ENCODE measurements at places on chromosomes 11 and 22.

DNA sequence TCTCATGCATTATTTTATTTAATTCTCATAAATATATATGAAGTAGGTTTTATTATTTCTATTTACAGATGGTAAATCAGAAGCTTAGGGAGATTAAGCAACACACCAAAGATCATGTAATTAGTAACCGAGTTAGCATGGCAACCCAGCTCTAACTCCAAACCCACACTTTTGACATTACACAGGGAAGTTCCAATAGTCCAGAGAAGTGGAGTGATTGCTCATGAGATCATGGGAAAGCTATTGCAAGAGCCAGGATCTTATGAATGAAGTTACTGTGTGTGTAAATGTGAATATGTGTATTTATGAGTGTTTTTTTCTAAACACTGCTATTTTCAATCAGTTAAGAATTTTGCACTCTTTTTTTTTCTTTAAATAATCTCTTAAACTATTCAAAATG is 225.8 kb upstream of the KIRREL3 start:
- DNase-seq: no peak

GRCh38 chr22:32830473-32830872 is 29.0 kb downstream of the TIMP3 start:
- DNase-seq: no peak

DNA sequence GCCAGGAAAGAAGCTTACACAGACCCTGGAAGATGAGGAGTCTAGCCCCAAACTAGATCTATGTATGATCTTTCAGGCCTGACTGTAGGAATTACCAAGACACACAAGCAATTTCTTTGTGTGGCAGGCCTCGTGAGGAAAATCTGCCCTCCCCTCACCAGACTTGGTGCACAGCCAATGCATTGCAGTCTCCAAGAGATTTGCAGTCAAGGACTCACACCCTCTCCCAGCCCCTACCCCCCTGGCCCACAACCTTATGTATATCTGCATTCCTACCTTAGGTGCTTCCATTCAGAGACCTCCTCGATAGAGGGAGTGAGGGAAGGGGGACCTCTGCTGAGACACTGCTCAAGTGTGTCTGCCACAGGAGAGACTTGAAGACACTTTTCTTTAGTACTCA is 9.8 kb downstream of the OR8B12 start:
- DNase-seq: no peak

- no peak for DNase-seq
Measured at GRCh38 chr11:130295657-130296056, 19.1 kb downstream of the ZBTB44 start.

DNA sequence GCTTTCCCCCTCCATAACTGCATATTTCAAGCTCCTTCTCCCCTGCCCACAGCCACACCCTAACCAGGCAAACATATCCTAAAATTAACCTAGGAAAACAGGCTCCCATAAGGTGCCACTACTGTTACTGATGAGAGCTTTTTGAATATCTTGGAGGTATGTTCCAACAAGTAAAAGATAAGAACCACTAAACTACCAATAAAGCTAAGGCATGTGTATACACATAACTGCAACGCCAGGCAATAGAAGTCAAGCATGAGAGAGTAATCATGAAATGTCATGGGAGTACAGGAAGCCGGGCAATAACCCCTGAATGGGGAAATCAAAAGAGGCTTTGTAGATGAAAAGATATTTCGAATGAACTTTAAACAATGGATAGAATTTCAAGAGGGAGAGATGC is 9.3 kb downstream of the MMP13 start:
- DNase-seq: no peak

- no peak for DNase-seq
Measured at GRCh38 chr22:31119026-31119717, 3.6 kb upstream of the INPP5J start.

DNA sequence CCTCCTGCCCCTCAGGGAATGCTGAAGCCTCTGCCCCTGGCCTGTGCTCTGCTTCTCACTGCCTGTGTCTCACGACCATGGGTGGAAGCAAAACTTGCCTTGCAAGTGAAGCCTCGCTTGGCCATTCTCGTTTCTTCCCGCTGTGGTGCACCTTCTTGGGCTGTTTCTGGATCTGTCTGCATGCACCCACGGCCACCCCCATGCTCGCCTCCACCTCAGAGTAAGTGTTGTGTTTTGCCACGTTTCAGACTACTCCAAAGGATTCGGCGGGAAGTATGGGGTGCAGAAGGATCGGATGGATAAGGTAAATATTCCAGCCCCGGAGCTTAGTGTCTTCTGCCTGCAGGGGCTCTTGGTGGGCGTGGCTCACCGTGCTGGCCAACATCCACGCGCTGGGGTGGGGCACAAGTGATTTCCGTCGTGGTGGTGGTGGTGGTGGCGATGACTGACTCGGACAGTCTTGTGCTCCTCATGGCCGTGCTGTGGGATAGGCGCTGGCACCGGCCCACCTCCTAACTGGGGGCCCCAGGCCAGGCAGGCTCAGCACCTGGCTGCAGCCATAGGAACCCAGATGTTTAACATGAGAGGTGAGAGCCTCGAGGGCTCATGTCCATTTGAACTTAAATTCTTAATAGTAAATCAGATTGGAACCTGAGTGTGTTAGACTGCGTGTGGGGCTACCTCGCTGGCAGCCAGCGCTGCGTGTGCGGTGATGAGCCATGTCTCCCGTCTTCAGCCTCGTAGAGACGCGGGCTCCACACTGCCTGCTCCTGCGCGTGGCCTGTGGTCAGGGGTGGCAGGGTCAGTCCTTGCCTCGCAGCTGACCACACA is 24.6 kb downstream of the CTTN start:
- DNase-seq: no peak

DNA sequence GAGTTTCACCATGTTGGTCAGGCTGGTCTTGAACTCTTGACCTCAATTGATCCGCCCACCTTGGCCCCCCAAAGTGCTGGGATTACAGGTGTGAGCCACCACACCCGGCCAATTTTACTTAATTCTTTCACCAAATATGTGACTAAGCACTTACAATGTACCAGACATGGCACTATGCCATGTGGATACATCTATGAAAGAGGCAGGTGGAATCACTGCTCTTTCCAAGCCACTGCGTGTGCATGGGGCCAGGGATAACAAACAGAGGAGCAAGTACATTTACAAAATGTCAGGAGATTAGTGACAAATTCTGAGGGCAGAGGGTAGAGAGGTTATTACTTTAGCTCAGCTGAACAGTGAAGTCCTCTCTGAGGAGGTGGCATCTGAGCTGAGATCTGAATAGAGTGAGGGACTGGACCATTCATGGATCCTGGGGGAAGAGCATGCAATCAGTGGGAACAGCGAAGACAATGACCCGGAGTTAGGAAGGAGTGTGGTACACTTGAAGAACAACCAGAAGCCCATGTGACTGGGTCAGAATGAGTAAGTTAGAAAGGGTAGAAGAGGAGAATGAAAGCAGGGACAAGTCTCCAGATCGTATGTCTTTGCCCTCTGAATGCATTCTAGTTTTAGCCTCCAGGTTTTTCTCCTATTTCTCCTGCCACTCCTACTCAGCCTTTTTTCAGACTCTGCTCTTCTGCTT is 38.3 kb upstream of the GRAMD1B start:
- DNase-seq: no peak

DNA sequence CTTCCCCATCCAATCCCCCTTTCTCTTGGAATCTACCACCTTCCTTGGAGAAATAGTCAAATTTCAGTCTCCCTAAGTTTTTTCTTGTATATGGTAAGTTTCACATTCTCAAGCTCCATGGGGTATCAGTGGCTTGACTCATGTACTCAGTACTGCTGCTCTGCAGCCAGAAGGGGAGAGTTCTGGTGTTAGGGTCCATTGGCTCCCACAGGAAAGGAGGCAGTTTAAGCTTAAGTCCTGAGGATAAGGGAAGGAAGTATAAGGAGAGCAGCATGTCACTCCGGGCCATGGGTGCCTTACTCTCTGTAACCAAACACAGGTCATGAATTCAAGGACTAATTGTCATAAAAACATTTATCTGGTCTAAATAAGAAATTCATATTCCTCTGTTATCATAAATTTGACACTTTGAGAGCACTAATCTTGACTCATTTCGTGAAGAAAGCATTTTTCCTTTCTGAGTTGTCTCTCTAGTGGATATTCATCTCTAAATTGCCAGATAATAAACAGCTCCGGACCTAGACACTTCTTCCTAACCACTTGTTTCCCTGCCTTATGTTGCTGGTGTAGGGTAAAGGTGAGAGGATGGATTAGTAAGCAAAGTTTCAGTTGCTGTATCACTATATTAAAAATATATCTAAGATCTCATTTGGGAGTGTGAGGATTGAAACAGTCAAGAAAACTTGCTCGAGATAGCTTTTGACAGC is 20.1 kb upstream of the SORL1 start:
- no peak for DNase-seq

DNA sequence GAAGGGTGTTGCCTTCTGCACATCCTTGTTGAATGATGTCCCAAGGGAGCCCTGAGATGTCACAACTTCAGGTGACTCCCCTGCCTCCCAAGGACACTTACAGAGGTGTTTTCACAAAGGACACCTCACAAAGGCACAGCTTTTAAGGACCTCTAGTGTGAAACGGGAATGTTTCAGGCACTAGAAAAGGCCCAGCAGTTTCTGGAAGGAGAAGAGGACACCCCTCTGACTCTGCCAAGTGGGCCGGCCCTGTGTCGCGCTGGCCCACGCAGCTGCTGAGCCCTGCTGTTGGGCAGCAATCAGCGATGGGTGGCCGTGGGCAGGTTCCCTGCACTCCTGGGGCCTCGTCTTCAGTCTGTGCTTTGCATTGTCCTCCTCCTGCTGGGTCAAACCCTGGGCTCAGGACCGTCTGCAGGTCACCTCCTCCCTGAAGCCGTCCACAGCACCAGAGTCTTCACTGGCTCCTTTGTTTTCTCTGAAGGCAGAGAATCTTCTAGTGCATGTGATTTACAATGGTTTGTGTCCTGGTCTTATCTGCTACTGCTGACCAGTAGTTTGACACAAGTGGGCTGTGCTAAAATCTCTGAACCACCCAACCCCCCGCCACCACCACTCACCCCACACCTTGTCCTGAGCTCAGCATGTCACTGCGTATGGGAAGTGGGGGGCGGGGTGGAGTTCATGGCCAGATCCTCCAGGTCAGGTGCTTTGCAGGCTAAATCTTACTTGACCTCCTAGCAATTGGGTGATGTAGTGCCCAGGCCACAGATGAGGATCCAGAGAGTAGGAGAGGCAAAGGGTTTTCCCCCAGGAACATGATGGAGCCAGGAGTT is 3.2 kb downstream of the LINC01488 start:
- peak; percentile 46 for DNase-seq

GRCh38 chr11:118088531-118088930 is 1.8 kb upstream of the SMIM35 start:
- peak; percentile 89 for DNase-seq

- DNase-seq: no peak
Measured at GRCh38 chr11:95845167-95845566, 54.9 kb downstream of the CEP57 start.

GRCh38 chr11:1830322-1831223 is 4.2 kb upstream of the SYT8 start:
- peak; percentile 76 for DNase-seq

GRCh38 chr11:126339863-126340434 is 15.5 kb upstream of the ST3GAL4 start:
- peak; percentile 94 for DNase-seq

- peak; percentile 89 for DNase-seq
Measured at GRCh38 chr11:85685820-85686459, at the start of gene CCDC89. Gene CCDC89, minus strand, starts transcription at chr11:85686195. Its CDS starts 65 bp downstream, at chr11:85686130.

- DNase-seq: no peak
Measured at GRCh38 chr22:29886596-29886995, 3.6 kb downstream of the MTMR3 start.

DNA sequence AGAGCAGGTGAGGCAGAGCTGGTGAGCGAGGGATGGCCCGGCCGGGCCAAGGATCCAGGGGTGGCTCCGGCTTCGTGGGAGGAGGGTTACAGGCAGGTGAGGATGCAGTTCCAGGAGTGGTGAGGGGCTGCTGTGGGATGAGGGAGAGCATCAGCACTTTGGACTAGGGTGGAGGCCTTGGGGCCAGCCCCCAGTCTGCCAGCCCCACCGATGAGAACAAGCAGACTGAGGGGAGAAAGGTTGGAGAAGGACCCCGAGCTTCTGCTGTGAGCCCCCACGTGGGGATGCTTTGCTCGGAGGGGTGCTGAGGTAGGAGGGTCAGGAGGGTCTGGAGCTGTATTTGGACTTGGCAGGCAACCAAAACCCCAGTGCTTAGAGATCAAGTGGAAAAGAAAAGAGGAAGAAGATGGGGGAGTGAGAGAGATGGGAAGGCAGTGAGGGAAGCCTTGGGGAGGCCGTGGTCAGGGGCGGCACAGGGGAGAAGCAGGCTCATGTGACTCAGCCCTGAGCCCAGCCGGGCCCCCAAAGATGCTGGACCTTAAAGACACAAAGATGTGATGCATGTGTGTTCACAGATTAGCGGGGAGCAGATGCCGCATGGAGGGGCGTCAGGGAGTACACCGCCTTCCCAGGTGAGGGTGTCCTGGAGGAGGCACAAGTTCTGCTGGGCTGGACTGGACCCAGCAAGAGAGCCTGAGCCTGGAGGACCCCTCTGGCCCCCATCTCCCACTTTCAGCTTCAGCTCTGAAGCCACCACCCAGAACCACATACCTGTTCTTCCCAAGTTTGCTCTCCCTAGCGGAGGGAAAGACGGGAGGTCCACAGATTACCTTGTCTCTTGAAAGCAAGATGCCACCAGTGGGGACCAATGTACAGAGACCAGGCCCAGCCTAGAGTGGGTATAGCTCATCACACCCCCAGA is 91.3 kb downstream of the CDKN1C start:
- DNase-seq: peak; percentile 74

- no peak for DNase-seq
Measured at GRCh38 chr22:30680991-30681770, 13.5 kb upstream of the OSBP2 start.

GRCh38 chr11:107719557-107720302 is 7.9 kb upstream of the SLN start:
- DNase-seq: no peak

GRCh38 chr11:25876456-25876965 is 455.4 kb upstream of the ANO3 start:
- DNase-seq: no peak

DNA sequence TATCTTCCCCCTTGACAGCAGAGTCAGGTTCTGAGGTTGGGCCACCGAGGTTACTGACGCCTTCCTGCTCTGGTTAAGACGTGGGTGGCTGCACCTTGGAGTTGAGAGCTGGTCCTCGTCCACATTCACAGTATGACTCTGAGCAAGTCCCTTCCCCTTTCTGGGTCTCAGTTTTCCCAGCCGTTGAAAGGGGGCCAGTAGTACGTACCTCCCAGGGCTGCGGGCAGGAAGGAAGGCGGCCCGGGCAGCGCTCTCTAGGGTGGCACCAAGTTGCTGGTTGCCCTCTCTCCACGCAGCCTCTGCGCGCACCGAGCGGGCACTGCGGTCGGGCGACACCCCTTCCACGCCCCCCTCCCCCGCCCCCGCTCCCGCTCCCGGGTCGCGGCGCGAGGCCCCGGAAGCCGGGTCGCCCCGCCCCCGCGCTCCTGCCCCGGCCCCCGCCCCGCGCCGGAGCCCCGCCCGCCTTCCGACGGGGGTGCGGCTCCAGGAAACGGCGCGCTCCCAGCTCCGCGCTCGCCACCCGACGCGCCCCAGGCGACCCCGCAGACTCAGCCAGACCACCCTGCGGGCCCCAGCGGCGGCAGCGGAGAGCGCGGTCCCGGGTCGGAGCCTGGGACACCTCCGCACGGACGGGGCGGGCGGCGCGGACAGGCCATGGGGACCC is at the start of gene EHBP1L1:
Gene EHBP1L1, plus strand, starts transcription at position 486 of the 664 bp plus-strand sequence. CDS start 250 bp downstream, outside the sequence.
- DNase-seq: peak; percentile 89
